Activated CD4-positive, alpha-beta memory T cell treated with anti-CD3 and anti-CD28 coated beads for 36 hours (primary cell): ENCODE measurements at places on chromosomes 1 and 21. TPM values are rescaled to one million over a fixed set of nuclear protein-coding genes. Genes with fewer than 3 reads are reported as not detected.
A peak's percentile ranks its signal among the peaks of the same experiment; 100 is the strongest.

DNA sequence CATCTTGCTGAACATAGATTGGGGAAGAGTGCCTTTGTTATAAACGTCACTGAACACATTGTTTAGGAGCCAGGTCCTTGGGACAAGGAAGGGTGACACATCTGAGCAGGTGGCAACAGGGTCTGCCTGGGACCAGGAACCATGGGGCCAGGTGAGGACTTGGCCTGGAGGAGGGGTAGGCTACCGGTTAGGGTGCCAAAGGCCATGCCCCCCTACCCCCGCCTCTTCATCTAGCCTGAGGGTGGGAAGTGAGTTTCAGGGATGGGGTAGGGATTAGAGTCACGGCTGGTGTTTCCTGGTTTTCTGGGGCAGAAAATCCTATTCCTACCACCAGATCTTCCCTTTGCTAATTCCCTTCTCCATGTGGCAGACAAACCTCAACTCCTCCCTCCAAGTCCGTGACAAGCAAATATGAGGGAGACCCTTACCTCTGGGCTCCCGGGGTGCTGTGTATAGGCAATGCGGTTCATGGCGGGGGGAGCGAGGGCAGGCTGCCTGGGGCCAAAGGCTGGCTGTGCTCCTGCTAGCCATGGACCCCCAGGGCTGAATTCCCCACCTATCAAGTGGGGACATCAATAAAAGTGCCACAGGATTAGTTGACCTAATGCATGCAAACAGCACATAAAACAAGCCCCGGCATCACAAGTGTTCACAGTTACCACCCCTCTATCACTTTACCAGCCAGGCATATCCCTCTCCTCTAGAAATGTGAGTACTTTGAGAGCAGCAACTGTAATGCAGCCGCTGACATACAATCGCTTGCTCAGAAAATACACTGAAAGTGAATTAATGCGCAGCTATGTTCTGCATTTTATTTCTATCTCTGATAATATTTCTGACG is 14.5 kb downstream of the CD247 start:
- DNase-seq, result no peak

Gene CELA2B
- total RNA-seq, result not detected

Gene GPA33
- total RNA-seq, result 1.9 TPM

DNA sequence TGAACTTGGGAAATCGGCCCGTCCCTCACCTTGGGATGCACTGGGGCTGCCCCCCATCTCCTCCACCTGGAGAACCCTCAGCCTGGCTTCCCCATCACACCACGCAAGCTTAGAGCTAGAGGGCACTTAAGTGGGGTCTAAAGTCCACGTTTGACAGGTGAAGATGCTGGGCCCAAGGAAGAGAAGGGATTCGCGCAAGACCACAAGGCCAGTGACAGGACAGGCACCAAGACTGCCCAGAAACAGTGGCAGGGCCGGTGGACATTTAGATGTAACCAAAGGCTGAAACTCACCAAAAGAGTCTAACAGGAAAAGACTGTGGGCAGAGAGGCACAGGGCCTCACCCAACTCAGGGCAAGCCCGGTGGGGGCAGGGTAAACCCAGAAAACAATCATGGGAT is 130.8 kb upstream of the EDN2 start:
- no peak for DNase-seq

DNA sequence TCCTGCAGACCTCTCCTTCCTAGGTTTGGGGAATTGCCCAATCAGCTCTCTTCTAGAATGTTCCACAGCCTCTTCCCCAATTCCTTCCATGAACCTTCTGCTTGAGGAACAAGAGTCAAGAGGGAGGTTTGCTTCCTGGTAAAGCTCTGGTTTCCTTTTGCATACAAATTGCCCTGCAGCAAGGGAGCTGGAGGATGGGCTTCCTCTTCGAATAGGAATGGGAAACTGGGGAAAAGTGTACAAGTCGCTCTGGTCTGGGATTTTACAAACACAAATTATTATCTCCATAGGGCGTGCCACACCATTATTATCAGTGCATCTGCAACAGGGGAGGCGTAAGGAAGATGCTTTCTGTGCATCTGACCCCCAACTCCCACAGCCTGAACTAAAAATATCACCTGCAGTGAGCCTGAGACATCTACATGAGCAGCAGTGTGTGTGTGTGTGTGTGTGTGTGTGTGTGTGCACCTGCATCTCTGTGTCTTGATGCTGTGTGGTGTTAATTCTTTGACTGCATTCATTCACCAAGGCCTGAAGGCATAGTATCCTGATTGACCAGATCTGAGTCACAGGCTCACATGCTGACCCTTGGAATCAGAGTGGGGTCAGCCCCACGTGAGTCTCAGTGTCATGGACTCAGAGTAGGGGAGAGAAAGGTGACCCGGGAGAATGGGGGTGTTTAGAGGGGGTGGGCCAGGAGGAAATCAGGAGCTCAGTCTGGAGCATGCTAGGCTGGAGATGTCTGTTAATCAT is 272.9 kb downstream of the KAZN start:
- no peak for DNase-seq

Gene PRAMEF27
- not detected for total RNA-seq

DNA sequence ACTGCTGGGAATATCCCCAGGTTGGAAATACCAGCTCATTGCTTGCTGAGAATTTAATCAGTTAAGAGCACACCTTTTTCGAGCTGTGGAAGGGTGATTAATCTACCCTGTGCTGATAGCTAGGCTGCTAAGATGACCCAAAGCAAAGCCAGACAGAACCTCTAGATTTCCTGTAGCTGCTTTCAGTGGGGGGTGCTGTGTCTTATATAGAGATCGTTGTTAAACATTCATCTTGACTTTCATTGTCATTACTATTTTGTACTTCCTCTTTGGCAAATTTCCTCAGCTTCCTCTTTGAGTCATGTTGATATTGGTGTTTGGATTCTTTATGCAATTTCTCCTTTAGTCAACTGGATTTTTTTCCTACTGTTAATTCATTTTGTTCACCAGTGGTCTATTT is 155.3 kb downstream of the DISC1 start:
- no peak for DNase-seq

- no peak for DNase-seq
Measured at GRCh38 chr1:50724626-50725286, 235.3 kb downstream of the FAF1 start.

DNA sequence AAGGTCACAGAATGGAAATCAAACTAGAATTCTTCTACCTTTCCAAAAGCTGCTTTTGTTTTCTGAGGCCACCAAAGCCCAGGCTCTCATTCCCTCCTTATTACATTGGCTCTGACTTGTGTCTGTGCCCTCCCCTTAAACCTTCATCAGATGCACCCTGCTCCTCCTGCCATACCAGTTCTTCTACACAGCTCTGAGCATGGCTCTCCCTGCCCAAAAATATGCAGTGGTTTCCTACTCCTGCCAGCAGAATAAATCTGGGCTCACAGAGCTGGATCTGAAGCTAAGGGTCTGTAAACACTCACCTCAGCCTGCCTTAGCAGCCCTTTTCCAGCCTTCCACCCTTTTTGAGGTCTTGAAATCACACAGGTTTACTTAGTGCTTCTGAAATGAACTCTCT is 55.0 kb downstream of the TTC3 start:
- no peak for DNase-seq

DNA sequence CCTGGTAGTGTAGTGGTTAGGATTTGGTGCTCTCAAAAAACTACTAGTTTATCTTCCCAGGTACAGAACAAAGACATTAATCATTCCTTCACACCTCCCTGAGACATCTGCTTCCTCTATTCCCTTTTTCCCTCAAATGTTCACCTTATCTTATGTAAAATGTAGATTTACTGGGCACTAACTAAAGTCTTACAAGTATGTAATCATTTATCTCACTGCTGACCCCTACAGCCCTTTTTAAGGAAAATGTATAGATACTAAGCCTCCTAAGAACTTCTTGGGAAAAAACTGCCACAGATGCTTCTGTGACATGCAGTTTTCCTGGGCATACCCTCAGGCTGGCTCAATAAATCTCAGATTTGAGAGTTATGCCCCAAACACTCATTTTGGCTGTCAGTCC is 50.8 kb upstream of the NEK7 start:
- no peak for DNase-seq

DNA sequence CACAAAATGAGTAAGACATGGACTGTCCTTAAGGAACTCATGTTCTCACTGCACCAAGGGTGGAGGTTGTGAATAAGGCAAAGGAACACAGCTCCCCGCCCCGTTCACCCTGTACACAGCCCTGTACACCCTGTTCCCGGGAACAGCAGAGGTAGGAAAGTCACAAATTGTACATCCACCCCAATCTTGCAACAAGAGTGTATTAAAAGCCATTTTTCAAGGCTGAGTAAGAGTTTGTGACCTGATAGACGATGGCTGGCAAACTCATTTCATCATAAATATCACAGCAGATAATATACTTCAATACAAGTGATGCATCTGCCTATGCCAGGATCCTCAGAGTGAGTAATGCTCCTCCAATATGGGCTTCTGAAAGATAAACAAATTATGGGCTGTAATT is 52.5 kb upstream of the CAMK1G start:
- DNase-seq, result no peak

Gene S100A9
- not detected for total RNA-seq

Gene TNFRSF8
- total RNA-seq, result 31.1 TPM

Gene APP
- total RNA-seq, result 46.3 TPM

Gene KRTAP6-3
- not detected for total RNA-seq

Gene PLCH2
- 10.3 TPM for total RNA-seq

GRCh38 chr1:70633004-70633403 is 221.9 kb downstream of the CTH start:
- no peak for DNase-seq

Gene PLA2G2D
- total RNA-seq, result 0.07 TPM

DNA sequence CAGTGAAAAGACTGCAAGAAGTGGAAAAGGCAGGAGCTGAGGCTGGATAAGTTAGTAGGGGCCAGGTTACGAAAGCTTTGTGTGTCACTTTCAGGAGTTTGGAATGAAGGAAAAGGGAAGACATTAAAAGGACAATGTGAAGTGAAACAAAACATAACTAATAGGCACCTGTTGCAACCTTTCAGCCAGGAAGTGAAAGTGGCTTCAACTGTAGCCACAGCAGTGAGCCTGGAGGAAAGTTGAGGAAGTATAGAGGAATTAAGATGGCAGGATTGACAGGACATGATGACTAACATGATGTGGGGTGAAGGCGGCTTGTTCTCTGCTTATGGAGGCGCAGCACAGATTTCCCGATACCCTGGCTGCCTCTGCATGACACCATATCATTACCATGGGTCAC is 68.9 kb downstream of the C4BPA start:
- no peak for DNase-seq

Gene GJA8
- not detected for total RNA-seq

GRCh38 chr1:57835620-57836019 is 411.8 kb upstream of the DAB1 start:
- DNase-seq, result no peak

- DNase-seq, result no peak
Measured at GRCh38 chr1:244304156-244304555, 147.6 kb downstream of the ADSS2 start.

- no peak for DNase-seq
Measured at GRCh38 chr1:27192039-27192529, 37.2 kb upstream of the SLC9A1 start.

DNA sequence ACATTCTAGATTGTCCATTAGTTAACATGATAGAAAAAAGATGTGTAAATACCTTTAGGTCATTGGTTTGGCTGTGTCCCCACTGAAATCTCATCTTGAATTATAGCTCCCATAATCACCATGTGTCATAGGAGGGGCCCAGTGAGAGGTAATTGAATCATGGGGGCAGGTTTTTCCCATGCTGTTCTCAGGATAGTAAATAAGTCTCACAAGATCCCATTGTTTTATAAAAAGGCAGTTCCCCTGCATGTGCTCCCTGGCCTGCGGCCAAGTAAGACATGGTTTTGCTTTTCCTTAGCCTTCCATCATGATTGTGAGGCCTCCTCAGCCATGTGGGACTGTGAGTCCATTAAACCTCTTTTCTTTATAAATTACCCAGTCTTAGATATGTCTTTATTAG is 32.5 kb upstream of the SLC44A5 start:
- DNase-seq, result no peak

- DNase-seq, result no peak
Measured at GRCh38 chr1:26602378-26602959, 72.9 kb downstream of the RPS6KA1 start.

GRCh38 chr1:36212782-36213181 is 11.5 kb upstream of the THRAP3 start:
- no peak for DNase-seq

Gene ZNF697
- 0.68 TPM for total RNA-seq

Gene ZMYND12
- total RNA-seq, result 0.97 TPM

Gene PYHIN1
- total RNA-seq, result 12.2 TPM

- DNase-seq, result no peak
Measured at GRCh38 chr1:26626994-26627393, 68.8 kb upstream of the ARID1A start.

GRCh38 chr1:107949467-107950253 is 15.3 kb downstream of the VAV3 start:
- DNase-seq, result peak; percentile 39

Gene DISP3
- 0.07 TPM for total RNA-seq

DNA sequence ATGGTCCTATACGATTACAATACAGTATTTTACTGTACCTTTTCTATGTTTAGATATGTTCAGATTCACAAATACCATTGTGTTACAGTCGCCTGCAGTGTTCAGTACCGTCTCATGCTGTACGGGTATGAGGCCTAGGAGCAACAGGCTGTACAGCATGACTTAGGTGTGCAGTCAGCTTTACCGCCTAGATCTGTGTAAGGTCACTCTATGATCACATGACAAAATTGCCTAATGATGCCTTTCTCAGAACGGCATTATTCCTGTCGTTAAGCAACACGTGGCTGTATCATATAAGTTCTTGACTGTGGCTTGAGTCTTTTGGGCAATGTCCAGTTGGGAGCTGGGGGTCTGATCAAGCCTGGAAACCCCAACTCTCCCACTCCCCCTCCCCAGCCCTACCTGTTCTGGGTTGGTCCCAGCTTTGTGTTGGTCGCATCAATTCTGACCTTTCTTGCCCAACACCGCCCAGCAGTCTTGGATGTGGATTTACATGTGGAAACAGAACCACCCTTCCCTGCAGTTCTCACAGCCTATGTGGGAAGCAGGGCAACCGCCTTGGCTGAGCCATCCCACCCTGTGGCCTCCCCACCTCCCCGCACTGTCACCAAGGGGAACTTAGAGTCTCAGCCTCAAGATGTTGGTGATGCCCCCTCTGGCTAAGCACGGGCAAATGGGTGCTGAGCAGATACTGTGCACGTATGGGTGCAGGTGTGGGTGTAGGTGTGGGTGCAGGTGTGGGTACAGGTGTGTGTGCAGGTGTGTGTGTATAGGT is 80.2 kb upstream of the ACTL8 start:
- DNase-seq, result no peak

Gene ADORA3
- total RNA-seq, result not detected
